ENCODE measurements at places on chromosomes 12 and 14. TPM values are rescaled to one million over a fixed set of nuclear protein-coding genes. Genes with fewer than 3 reads are reported as not detected.
A peak's percentile ranks its signal among the peaks of the same experiment; 100 is the strongest.

DNA sequence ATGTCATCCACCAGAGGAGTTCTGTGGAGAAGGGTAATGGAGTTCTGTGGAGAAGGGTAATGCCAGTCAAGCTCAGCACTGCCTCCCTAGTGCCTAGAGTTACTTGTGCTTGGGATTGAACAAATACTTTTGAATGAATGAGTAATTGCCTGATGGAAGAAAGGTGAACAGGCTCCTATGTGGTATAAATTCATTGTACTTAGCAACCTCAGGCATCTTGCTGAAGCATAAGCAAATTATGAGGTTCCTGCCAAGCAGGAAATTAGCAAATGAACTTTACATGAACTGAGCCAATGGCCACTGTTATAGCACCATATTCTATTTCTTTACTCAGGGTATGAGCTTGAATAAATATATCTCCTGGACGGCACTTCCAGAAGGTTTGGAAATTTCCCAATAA is 1047.2 kb downstream of the SLC6A15 start:
- ATAC-seq, result peak; percentile 31

DNA sequence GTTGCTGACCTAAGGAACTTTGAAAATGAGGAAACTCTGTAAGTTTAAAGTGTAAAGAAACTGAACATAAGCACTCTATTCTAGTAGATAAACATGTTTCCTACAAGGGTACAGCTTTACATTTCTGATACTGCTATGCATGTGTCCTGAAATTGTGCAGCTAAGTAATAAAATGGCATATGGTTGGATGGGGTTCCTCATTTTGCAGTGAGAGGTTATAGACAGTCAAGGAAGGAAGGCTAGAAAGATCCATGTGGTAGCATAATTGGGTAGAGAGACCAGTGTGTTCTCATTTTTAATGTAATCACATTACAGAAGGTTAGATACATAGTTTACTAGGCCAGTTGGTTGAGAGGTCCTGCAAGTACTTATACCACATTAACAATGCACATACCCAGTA is 477.0 kb downstream of the TMEM121 start:
- ATAC-seq, result no peak

The LMNTD1 gene
- 0.32 TPM for total RNA-seq

The TCHP gene
- total RNA-seq, result 13.1 TPM

DNA sequence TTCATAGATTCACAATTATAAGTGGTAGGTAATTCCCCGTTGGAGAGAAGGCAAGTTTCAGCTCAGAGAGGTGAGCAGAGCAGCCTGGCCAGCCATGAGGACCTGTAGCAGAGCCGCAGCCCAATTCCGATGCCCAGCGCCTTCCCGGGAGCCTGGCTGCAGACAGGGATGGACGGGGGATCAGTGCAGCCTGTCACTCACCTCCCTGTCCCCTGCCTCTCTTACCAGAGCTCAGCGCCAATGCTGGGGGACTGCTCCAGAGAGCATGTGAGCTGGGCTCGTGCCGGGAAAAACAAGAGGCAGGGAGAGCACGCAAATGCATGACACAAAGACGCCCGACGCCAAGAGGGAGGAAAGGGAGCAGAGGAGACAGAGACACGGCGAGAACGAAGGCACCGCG is 231.9 kb downstream of the BCL11B start:
- ATAC-seq, result no peak

The BAG5 gene
- 23.6 TPM for total RNA-seq
